ENCODE measurements at places on chromosomes 12 and 14.
A peak's percentile ranks its signal among the peaks of the same experiment; 100 is the strongest.

- no peak for DNase-seq
These were observed 191.8 kb downstream of the SLC16A7 start for GRCh38 chr12:59787610-59788009.

DNA sequence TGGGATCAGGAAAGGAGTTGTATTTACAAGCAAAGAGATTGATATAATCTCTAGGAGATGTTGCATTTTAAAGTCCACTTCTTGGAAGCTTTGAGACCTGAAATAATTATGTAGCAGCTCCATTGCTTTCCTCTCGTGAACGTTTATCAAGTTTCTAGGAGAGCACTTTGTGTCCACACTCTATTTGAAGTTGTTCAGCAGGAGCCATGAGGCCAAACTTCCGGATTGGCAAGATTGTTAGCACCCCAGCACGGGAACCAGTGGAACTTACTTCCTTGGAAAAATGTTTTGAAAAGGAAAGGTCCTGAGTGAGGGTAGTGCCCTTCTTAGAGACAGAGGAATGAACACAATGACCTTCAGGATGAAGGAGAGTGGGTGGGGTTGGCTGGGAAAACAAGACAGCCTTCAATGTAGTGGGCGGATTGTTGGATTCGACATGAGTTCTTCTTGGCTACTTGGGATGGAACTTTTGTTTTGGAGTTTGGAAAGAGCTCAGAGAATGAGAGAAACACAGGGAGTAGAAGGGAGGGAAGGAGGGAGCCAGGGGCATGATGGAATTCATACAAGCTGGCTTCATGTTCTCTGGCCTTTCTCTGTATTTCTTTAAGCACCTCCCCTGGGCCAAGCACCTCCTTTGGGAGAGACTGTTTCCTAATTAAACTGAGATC is 23.8 kb upstream of the CISTR start:
- no peak for DNase-seq

- no peak for DNase-seq
These were observed 295.9 kb downstream of the FOXG1 start for GRCh38 chr14:29062466-29062865.

- DNase-seq: no peak
These were observed 66.4 kb downstream of the TESC start for GRCh38 chr12:117032593-117033381.

DNA sequence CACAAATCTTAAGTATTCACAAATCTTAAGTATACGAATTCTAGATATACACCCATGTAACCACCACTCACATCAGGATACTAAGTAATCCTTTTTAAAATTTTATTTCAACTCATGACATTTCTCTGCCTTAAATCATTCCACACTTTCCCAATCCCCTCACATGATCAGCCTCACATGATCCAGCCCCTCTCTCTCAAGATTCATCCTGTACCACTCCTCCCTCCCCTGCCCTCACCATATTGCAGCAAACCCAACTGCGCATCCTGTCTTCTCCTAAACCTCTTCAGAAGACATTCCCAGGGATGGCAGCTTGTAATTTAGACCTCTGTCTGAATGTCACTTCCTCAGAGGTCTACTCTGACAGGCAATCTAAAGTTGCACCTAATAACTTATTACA is 1.7 kb upstream of the EIF4B start:
- DNase-seq: no peak

DNA sequence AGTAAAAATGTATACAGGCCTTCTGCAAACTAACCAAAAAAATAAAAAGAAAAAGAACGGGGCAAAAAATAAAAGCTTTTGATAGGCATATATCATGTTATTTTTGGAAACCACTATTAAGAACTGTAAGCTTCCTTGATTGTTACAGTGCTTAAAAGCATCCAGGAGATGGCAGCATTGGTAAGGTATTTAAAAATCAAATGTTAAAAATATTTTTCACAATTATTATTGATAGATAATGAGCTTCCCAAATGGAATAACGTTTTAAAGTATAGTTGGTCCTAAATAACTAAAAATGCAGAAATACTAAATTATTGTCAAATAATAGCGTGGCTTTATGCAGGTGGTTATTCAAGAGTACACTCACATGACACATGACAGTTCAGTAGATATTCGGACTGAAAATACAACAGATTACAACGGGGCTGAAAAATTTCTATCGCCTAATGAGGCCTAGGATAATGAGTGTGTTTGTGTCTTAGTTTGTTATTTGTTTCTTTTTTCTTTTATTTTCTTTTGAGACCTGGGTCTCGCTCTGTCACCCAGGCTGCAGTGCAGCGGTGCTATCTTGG is 127.2 kb upstream of the ATF7IP start:
- no peak for DNase-seq

- DNase-seq: peak; percentile 73
These were observed 536 bp upstream of the DAAM1 start for GRCh38 chr14:59187802-59188460.

DNA sequence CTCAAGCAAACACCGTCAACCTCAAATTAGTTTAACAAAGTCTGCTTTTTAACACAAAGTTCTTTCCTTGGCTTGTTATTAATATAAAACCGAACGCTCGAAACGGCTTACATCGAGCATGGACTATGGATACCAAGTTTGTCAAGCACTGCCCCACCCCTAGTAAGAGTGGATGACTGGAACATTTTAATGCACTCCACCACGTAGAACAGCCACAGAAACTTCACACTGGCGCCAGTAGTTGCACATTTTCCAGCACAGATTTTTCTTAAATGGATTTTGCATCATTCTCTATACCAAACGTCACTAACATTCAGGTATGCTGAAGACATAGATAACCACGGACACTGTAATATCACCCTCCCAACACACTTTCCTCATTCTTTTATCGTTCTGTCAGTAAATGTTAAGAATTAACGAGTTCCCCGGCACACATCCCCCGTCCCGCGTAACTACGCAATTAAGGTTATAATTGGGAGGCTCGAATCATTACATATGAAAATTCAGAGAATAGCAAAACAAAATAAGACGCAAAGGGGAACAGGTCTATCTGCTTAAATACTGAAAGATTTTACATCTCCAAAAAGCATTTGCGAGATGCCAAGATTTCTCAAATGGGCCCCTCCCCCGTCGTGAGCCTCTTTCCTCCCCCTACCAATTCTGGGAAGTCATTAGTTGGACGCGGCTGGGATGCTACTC is 990 bp downstream of the FERMT2 start:
- no peak for DNase-seq

DNA sequence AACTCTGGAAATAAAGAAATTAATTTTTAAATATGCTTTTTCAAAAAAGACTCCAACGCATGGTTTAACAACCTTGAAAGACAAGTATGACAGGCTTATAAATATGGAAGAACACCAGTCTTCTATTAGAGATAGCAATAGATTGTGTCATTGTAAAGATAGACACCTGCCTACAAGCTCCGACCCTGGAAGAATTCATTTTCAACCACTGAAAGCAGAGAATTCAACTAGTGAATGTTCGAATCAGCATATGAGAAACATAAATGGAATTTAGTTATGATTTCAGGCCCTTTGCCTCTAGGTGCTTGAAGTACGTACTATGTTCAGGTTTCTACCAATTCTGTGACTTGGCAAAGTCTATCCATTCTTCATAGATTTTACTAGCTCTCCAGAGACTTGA is 244.5 kb downstream of the DPY19L2 start:
- no peak for DNase-seq

DNA sequence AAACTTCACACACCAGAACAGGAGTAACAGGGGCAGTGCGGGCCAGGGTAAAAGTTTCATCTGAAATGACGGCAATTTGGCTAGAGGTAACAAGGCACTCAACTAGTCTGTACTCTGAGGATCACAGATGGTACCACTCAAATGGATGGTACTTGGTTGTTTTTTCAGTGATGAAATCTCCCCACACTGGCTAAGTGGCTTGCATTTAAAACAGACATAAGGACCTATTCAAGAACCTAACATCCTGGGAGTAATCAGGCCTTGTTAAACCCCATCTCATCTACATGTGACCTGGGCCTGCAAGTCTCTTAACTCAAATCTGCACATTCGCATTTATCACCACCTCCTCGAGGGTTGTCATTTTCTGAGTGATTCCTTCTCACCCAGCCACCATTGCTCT is 90.8 kb downstream of the PRKAB1 start:
- no peak for DNase-seq

DNA sequence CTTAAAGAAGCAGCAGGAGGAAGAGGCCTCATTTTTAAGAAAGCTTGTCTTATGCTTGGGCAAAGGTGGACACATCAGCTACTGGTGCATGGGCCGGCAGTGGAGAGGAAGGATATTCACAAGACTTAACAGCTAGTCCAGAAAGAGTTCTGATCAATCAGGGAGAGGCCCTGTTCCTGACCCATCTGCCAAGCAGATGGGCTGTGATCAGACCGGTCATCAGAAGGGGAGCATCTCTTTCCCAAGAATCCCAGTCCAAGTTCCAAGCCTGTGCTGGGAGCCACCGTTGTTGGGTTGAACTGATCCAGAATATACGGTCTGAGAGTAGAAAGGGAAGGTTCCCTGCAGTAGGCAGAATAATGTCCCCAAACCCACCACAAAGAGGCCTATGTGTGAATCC is 32.7 kb upstream of the SOCS2 start:
- no peak for DNase-seq

- DNase-seq: no peak
These were observed 65.9 kb downstream of the CACNA1C start for GRCh38 chr12:2118481-2119255.

DNA sequence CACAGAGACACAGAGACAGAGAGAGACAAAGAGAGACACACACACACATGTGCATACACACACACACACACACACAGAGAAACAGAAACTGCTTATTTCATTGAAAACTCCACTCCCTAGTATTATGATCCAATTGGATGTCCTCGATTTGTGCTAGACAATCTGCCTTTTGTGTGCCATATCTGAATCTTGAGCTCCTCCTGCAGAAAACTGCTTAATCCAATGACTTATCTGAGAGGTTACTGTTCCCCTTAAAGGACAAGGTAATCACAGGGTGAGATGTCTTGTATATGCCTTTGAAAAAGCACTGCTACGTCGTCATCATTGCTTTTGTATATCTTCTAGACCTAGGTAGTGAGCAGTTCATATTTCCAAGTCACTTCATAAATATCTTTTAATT is 371.5 kb downstream of the LRIG3 start:
- DNase-seq: no peak

- no peak for DNase-seq
These were observed 1.2 kb upstream of the SIX1 start for GRCh38 chr14:60650373-60650961.

DNA sequence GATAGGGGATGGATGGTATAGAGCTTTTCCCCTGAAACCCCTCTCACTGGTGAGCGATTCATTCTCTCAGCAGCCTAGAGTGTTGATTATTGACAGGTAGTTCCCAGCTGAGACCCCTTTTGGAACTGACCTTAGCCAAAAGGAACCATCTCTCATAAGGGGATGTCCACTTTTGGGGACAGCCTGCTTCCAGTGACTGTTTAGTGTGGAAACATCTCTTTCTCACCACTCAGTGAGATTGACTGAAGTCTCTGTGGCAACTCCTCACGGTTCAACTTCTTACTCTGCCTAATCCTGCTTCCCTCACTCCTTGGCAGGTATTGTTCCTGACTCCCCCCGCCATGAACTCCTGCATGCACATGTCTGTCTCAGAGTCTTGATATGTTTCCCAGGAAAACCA is 529.2 kb upstream of the ATP2B1 start:
- no peak for DNase-seq

DNA sequence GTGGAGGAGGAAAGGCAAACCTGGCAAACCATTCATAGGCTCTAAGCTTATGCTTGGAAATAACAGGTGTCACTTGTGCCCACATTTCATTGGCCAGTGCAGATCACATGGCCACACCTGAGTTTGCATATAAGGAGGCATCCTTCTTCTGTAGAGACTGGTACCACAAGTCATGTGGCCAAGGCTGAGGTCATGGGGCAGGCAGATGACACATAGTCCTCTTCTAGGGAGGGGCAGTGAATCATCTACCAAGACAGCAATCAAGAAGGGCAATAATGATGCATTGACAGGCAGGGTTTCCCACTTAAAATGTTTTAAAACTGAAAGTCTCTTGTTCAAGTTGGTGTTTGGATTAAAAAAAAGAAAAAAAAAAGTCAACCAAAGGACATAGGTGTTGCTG is 77.3 kb downstream of the DAAM1 start:
- DNase-seq: no peak

Measured in CD8-positive, alpha-beta T cell (primary cell).